ENCODE measurements at places on chromosomes 7 and 10.

- no peak for DNase-seq
Measured at GRCh38 chr7:133293384-133294160, 40.7 kb downstream of the EXOC4 start.

DNA sequence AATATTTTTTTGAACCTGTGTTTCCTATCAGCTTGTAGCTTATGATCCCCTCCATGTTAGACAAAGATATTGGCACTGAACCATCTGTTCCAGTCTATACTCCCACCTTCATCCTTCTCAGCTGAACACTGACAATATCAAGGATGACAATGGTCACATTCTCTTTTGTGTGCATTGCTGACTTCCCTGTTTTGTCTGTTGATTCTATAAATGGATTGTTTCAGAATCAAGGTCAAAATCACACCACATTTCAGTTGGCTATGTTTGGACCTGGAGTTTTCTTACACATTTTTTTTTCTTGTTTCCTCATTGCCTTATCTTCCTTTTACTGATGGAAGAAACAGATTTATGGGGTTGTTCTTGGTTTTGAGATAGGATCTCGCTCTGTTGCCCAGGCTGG lies 11.3 kb upstream of the SMURF1 start:
- DNase-seq, result no peak

GRCh38 chr7:45643630-45644029 lies 69.5 kb downstream of the ADCY1 start:
- DNase-seq, result no peak

- DNase-seq, result peak; percentile 43
Measured at GRCh38 chr7:5704534-5704922, 76.9 kb downstream of the RNF216 start.

GRCh38 chr10:7542189-7542914 lies 124.4 kb downstream of the ITIH5 start:
- no peak for DNase-seq

DNA sequence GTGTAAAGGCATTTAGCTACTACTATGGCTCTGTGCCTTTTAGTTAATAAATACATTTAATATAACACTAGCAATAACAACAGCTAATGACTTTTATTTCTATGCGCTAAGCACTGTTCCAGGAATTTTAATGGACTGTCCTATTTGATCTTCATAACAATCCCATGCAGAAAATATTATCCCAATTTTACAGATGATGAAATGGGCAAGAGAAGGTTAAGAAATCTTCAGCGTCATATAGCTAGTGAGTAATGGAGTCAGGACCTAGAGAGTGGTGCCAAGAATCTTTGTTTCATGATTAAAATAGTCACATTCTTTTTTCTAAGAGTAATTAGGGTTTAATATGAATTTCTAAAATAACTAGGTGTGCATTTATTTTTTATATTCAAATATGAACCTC lies 32.4 kb downstream of the ACTA2 start:
- DNase-seq, result no peak

DNA sequence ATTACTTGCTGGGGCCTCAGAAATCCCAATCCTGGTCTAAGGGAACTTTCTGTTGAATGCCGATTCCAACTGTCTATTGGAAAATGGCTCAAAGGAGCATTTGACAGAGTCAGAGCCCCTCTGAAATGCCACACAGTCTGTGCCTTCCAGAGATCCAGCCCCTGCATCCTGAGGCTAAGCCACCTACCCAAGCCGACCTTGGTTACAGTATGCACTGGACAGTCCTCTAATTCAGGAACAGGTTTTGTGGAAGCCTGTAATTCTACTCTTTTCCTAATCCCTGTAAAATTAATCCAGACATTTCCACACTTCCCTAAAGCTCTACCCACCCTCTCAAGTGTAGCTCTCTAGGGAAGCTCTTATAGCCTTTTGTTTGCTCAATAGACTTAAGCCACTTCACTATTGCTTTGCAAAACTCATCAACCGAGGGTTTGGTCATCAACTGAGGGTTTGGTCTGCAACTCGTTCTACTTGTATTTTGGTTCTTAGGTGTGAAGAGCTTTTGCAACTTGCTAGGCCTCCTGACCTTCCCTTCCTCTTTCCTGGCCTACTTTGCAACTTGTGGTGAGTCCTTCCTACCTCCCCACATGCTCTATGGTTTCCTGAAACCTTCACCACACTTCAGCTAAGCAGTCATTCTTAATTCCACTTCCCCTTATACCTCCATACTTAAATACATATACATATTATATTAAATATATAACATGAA lies 364.8 kb downstream of the SFMBT2 start:
- no peak for DNase-seq

- DNase-seq, result no peak
Measured at GRCh38 chr7:139711991-139712743, 65.6 kb downstream of the HIPK2 start.

- DNase-seq, result no peak
Measured at GRCh38 chr7:74365322-74366022, 76.3 kb downstream of the CLIP2 start.

GRCh38 chr10:84547616-84548015 lies 219.2 kb downstream of the CCSER2 start:
- DNase-seq, result no peak

- no peak for DNase-seq
Measured at GRCh38 chr10:7378602-7379403, 32.0 kb downstream of the SFMBT2 start.

- no peak for DNase-seq
Measured at GRCh38 chr7:87318741-87319140, 26.7 kb upstream of the CROT start.

DNA sequence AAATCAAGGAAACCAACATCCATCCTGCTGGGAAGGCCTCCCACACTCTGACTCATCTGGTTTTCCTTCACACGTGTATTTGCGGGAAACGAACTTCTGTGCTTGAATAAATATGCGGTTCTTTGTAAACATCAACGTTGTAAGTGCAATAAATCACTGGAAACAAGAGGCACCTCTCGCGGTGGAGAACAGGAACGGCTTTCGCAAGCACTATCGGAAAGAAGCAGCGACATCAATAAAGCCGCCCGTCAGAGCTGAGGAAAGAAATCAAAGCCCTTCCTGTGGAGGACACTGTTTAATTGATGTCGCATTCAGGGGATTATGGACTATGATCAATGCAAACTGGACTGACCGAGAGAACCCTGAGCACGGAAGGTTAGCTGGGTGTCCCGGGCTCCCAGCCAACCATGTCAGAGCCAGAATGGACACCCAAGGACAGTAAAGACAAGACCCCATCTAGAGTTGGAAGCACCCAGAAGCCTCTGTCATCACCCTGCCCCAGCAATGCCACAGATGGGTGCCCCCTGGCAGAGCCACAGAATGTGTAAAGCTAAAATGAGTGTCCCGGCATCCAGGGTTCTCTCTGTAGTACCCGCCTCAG lies 37.6 kb downstream of the OAT start:
- DNase-seq, result no peak

- DNase-seq, result no peak
Measured at GRCh38 chr10:102131286-102132170, 1.3 kb upstream of the PPRC1 start.

GRCh38 chr10:79098596-79099015 lies 29.8 kb downstream of the ZMIZ1 start:
- DNase-seq, result no peak

DNA sequence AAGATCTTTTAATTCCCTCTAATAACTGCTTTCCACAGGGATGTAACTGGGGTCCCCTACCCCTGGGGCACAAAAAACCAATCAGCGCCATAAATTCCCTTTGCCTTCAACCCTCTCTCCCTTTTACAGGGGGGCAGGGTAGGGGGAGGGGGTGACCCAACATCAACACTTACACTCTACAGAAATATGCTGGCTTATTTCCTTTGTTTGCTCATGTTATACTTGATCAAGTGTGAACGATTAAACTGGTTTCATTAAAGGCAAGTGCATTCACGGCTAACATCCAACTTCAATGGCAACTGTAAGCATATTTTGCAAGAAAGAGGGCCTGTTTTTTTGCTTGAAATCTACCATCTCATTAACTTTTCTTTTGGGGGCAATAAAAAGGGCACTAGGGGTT lies 2.9 kb downstream of the CTBP2 start:
- DNase-seq, result no peak

DNA sequence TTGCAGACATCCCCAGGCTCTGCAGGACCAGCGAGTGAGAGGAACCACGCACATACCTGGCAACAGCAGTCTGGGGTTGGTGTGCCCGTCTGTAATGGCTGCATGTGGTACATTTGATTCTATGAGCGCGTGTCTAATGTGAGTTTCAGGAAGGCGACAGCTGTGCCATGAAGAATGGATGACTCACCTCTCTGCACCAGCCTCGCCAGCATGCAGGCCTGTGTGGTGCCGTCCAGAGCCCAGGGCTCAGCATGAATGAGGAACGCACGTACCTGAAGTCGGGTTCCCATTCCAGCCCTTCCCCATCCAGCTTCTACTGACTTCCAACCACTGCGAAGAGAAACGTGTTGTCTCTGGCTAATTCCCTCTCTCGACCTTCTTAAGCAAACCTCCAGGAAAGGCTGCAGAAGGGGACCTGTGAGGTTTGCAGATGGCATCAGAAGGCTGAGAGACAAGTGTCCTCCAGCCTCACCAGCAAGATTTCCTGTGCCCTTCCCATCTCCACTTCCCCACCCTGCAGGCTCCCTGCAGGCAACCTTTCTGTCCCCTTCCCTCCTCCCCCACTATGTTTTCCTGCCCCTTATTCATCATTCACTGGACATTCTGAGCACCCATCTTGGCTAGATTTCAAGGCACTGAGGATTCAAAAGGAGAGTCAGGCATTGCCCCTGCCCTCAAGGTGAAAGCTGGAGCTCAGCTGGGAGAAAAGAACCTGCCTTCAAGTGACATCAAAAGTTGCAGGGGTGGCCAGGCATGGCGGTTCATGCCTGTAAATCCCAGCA lies 54.3 kb downstream of the ASB13 start:
- no peak for DNase-seq

DNA sequence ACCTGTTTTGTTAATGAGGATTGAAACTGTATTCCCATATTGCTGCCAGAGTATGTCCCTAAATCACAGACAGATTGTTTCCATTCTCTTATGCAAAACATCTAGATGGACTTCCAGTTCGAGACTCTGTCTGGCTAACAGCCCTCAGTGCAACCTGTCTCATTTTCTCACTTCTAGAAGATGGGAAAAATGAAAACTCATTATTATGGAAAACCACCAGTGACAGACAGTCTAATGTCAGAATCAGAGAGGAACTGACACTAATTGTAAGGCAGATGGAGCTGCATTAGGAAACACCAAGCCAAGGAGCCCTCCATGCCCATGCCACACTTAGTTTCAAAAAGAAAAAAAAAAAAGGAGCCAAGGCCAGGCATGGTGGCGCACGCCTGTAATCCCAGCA lies 61.6 kb downstream of the NPSR1 start:
- no peak for DNase-seq

- no peak for DNase-seq
Measured at GRCh38 chr7:107944411-107945169, 53.6 kb downstream of the DLD start.

DNA sequence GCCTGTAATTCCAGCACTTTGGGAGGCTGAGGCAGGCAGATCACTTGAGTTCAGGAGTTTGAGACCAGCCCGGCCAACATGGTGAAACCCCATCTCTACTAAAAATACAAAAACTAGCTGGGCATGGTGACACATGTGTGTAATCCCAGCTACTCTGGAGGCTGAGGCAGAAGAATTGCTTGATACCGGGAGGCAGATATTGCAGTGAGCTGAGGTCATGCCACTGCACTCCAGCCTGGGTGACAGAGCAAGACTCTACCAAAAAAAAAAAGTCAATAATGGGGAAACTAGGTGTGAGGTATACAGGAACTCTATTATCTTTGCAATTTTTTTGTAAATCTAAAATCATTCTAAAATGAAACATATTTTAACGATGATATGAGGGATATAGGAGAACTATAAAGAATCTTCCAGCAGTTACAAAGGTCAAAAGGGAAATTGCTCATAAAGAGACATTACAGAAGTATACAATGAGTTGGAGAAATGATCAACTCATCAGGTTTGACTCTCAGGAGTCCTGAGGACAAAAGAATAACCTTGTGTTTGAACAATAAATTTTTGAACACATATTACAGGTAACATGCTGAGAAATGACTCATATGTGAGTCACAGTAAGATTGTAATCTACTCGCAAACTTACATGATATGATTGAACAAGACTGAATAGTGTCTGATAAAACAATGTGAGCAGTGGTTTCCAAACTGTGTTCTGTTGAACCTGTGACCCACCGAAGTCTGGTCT lies 272.6 kb downstream of the FGFR2 start:
- DNase-seq, result no peak

DNA sequence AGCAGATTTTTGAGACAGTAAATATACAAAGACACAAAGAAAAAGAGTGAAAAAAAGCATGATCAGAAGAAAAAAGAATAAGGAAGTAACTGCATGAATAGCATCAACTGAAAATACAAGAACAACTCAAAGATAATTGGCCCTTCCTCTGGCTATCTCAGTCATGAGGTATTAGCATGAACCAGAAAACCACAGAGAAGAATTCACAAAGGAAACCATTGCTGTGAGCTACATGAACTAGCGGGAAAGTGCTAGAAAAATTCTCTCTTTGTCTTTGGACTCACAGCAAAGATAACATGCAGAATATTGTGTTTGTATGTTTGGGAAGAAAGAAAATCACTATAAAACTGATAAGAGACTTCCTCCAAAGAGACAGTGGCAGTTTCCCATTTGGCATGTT lies 82.9 kb downstream of the SORCS1 start:
- DNase-seq, result no peak

DNA sequence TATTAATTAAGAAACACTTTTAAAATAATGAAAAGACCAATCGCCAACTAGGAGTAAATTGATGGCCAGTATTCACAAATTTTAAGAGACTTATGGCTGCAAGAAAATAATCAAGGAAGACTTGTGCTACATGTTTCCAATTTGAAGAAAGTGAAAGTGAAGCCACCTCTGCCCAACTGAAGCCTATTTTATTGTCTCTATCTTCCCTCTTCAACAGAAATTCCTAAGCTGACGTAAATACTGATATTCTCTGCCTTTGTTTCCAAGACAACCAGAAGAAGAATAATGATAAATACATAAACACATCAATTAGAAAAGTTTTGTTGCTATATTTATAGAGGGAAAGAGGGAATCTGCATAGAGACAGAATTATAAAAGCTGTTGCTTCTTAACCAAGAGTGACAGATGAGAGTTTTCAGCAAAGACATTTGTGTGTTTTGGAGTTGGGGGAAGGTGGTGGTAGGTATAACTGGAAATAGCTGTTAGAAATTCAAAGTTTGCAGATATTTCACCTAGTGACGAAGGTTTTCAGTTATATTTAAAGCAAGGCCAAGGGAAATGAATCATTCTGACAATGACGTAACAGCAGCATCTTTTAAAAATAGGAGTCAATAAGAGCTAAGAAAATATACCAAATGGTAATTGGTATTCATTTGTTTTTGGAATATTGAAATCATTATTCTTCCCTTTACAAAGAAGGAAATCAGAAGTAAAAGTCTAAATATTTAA lies 576.6 kb upstream of the SORCS1 start:
- no peak for DNase-seq
